ENCODE measurements at places on chromosomes 6 and 20.

DNA sequence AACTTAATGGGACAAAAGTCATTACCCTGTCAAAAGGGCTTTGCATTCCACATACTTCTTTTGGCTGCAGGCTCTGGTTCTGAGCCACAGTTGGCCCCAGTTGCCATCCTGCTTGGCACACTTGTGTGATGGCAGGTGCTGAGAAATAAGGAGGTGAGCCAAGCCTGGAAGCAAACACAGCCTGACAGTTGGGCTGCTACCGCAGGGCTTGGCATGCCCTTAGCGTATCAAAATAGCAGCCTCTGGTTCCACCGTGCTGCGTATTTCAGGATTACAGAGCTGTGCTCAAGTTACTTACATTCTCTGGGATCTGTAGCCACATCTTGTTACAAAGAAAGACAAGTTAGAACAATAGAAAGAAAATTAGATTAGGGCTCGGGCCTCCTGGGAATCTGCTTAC lies 11.1 kb downstream of the MTHFD1L start:
- no peak for DNase-seq

GRCh38 chr6:155420492-155420891 lies 35.1 kb downstream of the NOX3 start:
- no peak for DNase-seq

GRCh38 chr6:95686895-95687294 lies 109.6 kb downstream of the MANEA start:
- DNase-seq: no peak

GRCh38 chr6:5871296-5871695 lies 135.4 kb downstream of the NRN1 start:
- no peak for DNase-seq

GRCh38 chr6:92404281-92404680 lies 1015.1 kb downstream of the EPHA7 start:
- no peak for DNase-seq

- no peak for DNase-seq
Observed at GRCh38 chr20:21031666-21032065, 74.5 kb downstream of the LINC00237 start.

GRCh38 chr6:166581091-166581511 lies 5.4 kb downstream of the RAMACL start:
- no peak for DNase-seq

GRCh38 chr6:129680633-129681032 lies 29.3 kb downstream of the ARHGAP18 start:
- no peak for DNase-seq

DNA sequence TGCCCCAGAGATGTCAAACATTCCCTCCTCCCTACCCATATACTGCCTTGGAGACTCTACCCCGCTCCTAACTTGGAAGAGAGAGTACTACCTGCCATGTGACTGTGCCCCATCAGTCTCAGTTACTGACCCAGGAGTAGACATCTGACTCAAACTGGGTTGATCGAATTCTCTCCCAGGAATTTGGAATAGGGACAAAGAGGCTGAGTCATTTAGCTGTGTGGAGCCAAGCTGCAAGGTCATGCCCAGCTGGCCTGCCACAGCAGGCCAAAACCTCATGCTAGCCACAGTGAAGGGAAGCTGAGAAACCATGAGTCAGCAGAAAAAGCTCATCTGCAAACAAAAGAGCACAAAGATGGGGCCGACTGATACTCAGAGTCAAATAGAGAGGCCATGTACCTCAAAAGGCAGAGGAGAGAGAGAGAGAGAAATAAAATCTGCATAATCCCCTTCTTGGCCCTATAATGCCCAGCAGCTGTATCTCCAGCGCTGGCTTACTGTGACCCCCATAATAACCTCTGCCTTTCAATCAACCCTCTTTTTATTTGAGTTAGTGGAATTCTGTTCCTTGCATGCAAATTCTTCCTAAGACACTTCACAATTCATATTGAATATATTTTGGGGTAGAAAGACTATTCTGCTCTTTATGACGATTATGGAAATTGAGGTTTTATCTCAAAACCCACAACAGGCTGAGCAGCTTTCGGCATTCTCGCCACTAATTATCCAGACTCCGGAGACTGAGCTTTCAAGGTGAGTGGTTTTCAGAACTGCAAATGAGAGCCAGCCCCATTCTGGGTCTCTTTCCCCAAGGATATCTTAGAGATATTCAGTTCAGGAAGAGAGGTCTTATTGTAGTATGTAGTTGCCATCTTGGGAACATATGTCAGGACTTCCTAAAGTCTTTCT lies 21.4 kb upstream of the AKIRIN2 start:
- no peak for DNase-seq

GRCh38 chr20:24782301-24782700 lies 166.8 kb upstream of the CST7 start:
- no peak for DNase-seq

- no peak for DNase-seq
Observed at GRCh38 chr6:79922018-79922417, 25.3 kb downstream of the ELOVL4 start.

DNA sequence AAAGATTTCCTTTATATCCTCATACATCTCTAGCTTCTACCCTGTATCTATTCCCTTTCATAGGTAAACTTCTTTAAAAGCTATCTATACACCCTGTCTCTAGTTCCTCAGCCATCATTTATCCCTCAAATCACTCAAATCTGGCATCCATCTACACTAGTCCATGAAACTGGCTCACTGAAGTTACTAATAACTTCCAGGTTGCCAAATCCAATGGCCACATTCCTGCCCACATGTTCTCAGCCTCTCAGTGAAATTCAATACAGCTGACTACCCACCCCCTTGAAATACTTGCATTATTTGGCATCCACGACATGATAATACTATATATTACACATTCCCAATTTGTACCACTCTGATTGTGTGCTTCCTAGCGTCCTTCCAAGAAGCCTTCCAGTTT lies 8.7 kb downstream of the REPS1 start:
- DNase-seq: no peak

GRCh38 chr6:142500250-142500786 lies 198.5 kb downstream of the ADGRG6 start:
- DNase-seq: no peak

DNA sequence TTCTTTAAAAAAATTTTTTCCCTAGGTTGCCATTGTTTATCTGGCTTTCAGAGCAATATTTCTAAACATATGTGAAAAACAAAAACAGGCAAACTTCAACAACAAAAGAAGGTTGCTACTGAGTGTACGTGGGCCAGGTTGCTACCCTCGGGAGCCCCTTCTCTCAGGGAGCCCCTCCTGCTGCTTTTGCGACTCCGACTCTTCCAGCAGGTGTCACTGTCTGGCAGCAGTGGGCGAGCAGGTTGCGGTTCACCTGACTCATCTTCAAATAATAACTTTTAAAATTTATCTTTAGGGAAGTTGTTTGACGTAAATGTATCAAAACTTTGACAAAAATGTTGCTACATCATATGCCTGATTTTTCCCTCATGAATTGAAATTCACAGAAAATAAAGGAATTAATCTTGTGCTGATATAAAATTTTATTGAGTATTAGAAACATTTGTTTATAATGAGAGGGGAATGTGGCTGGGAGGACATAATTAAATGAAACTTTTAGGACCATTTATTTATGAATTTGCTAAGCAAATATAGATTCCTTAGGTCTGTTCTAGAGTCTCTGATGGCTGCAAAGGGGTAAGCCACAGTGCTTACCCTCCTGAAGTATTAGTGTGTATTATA lies 138.8 kb downstream of the HIVEP1 start:
- DNase-seq: no peak

DNA sequence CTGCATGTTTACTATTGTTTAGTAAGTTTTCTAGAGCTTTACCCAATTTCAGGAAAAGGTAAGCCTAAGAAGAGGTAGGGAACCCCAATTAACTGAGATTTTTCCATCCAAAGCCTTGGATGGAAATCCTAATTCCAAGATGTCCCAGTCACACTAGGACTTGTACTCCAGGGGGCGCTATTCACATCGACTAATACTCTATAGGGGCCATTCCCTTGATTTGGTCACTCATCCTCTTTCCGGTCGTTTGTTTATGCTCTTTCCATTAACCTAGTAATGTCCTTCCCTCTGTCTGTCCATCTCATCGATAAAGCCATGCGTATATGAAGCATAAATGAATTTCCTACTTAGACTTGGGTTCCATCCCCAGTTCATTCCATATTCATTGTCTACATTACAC lies 80.8 kb upstream of the FUCA2 start:
- DNase-seq: no peak

GRCh38 chr6:111087871-111088667 lies 766 bp downstream of the SLC16A10 start:
- no peak for DNase-seq

GRCh38 chr6:11803591-11803971 lies 25.0 kb upstream of the ADTRP start:
- no peak for DNase-seq

GRCh38 chr6:72922401-72922800 lies 300.5 kb downstream of the KCNQ5 start:
- DNase-seq: no peak
